Stimulated activated CD8-positive, alpha-beta memory T cell treated with anti-CD3 and anti-CD28 coated beads, Interleukin-2, amount 100 ng/mL, for 1 hour (primary cell): ENCODE measurements at places on chromosomes 3 and 15.

DNA sequence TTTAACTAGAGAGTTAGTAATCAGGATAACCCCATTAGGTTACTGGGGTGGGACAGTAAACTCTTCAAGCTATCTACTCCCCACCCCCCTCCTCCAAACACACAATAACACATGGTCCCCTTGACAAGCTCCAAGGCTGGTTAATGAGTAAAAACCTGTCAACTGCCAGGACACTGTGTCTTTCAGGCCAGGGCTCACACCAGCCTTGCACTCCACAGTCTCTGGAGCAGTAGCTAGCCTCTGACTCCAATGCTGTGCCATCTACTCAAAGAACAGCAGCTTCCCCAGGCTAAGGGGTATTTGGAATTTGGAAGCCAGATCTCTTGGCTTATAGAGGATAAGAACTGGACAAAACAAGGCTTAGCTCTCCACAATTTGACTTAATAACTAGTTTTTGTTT, 115.8 kb downstream of the LRIG1 start:
- no peak for DNase-seq

GRCh38 chr15:91752081-91752785, 101.3 kb upstream of the SLCO3A1 start:
- no peak for DNase-seq

DNA sequence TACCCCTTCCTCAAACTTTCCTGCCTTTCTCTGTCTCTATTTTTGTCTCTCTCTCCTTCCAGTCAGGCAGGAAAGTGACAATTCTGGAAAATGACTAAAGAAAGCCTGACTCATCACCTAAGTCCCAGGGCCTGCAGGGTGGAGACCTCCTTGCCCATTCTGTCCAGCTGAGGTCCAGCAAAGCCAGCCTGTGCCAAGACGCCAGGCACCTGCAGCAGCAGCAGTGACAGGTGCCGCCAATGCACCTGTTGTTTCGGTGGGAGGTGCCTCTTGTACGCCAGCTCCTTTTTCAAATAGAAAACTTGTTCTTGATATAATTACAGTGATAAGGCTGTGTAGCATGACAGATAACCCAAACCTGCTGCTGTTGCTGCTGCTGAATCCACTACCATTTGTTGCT, 501.3 kb downstream of the NTRK3 start:
- DNase-seq: no peak

DNA sequence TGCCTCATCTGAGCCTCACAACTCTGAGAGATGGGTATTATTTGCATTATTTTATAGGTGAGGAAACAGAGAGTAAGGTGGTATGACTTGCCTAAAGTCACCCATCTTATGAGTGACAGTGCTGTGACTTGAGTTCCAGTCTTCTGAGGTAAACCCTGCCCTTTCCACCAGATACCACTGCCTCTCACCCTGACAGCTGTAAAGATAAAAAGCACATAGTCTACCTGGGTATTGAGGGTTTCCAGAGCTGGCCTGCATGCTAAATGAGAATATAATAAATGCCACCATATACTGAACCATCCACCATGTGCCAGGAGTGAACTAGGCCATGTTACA, 25.6 kb downstream of the RASGRP1 start:
- DNase-seq: no peak

GRCh38 chr3:13022348-13023234, 50.6 kb downstream of the IQSEC1 start:
- DNase-seq: no peak

DNA sequence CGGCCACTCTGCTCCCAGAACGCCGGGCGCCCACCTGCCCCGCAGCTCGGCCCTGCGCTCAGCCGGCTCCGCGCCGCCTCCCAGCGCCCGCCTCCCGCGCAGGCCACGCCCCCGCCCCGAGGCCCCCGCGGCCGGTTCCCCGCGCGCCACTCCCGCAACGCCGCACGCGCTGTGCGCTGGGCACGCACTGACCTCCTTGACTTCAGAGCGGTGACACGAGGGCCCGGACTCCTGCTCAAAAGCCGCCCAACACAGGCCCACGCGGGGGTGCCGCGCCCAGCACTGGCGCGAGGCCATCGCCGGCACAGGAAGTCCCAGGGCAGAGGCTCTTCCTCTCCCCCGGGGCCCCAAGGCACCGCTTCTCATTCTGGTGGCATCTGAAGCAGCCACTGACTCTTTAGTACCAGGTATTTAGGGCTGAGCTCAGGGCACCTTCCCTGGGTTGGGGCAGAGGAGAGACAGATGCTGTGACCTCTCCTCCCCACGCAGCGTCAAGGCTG, 12.4 kb downstream of the TNK2 start:
- no peak for DNase-seq

- DNase-seq: no peak
These were observed 207.8 kb upstream of the MCTP2 start for GRCh38 chr15:94023531-94023930.

DNA sequence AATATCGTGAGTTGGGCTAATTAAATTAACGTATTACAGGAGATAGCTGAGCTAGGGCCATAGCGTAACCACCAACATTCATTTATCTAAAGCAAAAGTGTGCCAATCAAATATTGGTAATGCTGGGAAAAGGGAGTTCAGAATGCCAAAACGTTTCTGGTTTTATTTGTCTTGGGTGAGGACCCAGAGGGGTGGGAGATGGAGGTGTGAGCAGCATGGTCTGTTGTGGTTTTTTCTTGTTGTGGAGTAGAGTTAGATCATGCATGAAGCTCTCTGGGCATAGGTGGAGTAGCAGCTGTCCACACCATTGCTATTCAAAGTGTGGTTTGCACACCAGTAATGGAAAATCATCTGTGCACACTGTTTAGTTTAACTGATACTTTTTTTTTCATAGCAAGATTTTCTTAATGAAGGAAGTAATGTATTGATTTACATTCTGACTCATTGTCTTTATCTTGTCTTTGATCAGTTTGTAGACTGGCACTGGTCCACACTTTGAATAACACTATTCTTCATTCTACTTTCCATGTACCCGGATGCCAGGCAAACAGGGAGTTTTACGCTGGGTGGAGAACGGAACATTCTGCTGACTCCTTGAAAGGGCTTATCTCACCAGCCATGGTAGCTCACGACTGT, 50.8 kb upstream of the CRTC3 start:
- no peak for DNase-seq

DNA sequence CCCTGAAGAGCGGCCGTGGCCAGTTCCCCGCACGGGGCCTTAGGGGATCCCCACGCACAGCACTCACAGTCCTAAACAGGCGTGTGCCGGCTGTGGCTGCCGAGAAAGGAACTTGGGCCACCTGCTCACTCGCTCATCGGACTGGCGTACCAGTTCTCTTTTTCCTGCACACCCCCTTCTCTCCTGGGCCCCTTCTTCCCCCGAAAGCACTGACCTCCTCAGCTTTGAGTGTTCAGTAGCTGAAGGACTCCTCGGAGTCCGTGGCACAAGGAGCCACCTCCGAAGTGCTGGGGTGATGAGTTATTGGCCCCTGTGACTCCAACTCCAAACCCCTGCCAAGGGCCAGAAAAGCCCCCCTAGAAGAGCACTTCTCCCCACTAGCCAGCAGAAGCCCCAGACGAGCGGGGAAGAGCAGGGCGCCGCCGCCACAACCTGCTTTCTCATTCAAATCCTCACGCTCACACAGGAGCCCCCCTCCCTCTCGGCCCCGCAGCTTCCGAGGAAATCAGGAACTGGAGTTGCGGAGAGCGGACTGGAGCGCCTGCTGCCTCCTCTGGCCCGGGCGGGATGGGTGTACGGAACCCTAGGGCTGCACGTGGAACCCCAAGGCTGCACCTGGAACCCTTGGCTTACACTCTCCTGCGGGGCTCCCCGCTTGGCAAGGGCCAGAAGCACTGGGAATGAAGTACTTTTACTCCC, at the start of gene PLCH1:
Gene PLCH1 (minus strand): TSS at position 446 of the 699 bp plus-strand sequence. CDS start 40,847 bp downstream, outside the sequence.
- DNase-seq: no peak

DNA sequence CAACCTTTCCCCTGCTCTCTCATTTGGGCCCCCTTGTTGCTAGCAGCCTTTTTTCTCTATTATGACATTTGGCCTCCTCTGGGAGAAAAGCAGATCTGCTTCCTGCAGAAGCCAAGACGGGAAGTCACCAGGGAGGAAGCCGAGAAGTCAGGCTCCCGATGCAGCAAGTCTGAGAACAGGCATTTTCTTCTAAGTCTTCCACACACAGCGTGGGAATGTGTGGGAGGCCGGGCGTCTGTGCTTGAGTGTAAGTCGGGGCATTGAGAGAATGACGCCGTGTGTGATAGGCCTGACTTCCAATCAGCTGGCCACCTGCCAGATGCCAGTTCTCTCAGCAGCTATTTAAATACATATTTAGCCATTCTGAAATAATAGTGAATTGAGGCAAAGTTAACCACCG, 75.8 kb upstream of the FAM98B start:
- DNase-seq: no peak

DNA sequence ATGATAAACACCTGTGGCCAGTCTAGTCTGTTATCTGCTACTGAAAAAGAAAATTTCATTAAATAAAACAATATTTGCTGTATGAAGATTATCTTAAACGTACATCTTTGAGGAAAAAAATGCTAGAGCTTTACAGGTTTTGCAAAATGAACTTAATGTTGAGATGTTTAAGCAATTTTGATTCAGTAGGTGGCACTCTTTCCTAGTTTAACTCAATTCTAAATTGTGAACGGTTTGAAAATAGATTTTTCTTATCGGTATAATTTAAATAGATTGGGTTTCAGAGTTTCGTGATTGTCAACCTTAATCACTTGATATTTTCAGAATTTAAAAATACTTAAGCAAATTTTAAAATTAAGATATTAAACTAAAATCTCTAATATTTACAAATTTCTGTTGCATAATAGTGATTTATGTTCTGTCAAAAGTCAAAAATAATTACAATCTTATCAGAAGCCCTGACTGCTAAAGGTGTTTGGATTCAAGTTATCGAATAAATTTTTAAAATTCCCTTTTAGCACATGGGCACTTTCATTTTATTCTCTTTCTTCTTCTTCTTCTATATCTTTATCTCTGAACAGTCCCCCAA, 7.0 kb upstream of the RNF111 start:
- no peak for DNase-seq

DNA sequence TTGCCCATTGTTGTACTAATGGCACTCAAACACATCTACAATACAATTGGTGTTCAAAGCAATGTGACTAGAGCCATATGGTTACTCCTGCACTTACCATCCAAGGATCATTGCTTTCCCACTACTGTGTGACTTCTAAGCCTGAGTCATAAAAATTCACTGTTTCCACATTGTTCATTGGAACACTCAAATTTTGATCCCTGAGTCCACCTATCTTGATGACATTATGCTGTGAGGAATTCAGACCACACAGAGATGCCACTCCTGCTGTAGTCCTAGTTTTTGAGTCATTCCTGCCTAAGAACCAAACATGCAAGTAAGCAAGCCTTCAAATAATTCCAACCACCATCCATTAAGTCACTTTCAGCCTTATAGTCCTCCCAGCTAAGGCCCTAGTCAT, 176.2 kb downstream of the EFHB start:
- no peak for DNase-seq

DNA sequence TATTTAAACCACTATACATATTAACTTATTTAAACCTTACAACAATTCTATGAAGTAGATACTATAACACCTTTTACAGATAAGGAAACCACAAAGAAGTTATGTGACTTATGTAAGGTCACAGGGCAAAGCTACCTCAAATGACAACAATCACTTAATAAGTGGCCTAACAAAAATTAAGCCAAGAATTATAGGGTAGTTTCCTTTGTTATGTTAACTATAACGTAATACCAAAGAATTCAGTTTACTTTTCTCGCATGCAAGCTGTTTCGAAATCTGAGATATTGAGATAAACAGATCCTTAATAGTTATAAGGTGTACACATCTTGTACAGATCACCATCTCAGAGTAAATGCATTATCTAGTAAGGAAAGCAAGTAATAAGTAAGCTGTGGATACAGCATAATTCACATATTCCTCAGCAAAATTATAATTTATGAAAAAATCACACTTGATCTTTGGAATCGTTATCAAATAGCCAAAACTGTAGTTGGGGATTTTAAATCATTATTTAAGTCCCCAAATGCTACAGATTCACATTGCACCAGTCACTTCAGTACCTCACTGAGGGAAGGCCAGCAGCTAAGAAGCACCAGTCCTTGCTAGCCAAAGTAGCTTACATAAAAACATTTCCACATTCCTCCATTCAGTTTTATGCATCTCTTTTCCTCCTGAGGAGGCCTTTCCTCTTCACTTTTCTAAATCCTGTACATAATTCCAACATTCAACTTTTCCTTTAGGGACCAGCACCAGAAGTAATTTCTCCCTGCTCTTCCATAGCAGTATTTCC, 226.8 kb downstream of the TBC1D5 start:
- no peak for DNase-seq
